ENCODE measurements at places on chromosomes 12 and 14. TPM values are rescaled to one million over a fixed set of nuclear protein-coding genes. Genes with fewer than 3 reads are reported as not detected.

Gene DNAJC22
- 1.1 TPM for total RNA-seq

Gene ABCC9
- total RNA-seq: 7.7 TPM

Gene JAG2
- 2.3 TPM for total RNA-seq

Gene KRT77
- not detected for total RNA-seq

Gene MSRB3
- total RNA-seq: 74.6 TPM

Gene ASCL1
- not detected for total RNA-seq

Gene PPP1R36
- total RNA-seq: 2.9 TPM
